ENCODE measurements at places on chromosomes 1 and 21.

DNA sequence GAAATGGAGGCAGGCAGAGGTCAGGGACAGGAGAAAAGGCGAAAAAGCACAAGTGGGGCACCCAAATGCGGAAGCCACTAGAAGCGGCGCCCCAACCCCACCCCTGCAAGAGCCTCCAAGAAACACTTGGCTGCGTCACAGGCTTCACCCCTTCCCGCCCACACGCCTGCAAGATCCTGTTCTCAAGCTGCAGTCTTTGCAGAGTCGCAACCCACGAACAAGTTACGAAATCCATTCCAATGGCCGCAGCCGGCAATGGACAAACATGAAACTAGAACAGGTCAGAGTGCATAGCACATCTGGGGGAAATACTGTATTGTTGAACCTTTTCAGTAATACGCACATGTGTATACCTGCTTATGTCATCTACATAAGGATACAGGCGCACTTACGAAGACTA, 103.6 kb downstream of the PSMG1 start:
- no peak for DNase-seq

DNA sequence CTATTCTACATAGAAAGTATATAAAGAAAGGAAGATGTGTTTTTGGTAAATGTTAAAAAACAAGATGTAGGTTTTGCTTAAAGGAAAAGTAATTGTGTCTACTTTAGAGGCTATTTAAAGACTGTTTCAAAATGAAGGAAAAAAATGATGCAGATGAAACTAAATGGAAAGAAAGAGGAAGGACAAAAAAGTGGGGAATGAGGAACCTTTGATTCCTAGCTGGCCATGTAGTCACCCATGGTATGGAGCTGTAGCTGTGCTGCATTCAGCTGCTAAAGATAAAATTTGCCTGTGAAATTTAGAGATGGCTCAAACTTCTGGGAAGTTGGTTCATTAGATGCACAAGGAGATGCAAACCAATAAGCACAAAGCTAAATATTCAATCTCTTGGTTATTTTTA, 86.8 kb upstream of the SERBP1 start:
- DNase-seq: no peak

DNA sequence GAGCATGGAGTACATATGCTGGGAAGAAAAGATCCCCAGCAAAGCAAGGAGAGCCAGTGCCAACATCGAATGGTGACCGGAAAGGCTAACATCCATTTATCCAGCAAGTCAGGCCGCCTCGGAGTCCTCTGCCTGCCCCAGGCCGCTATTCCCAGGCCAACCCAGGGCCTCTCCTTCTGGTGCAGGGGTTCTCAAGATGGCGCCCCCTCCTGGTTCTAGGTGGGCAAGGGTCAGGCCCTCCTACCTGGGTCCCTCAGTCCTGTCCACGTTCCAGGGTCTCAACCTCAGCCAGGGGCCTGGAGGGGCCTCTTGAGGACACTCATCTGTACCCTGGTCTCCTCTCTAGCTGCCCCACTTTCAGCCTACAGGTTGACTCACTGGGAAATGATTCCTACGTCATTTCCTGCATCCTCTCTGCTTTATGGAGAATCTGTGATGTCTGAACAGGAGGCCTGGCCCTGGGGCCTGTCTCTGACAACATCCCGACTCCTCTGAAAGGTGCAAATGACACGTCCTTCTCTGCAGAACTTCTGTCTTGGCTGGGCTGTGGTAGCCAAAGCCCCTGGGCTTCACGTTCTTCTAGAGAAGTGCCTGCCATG, 145.3 kb downstream of the PSMG1 start:
- no peak for DNase-seq

GRCh38 chr1:95169548-95169947, 52.4 kb downstream of the TLCD4 start:
- no peak for DNase-seq

- DNase-seq: no peak
Measured at GRCh38 chr1:10471411-10472219, 714 bp downstream of the DFFA start.

GRCh38 chr1:212062832-212063438, 27.4 kb downstream of the DTL start:
- DNase-seq: no peak

DNA sequence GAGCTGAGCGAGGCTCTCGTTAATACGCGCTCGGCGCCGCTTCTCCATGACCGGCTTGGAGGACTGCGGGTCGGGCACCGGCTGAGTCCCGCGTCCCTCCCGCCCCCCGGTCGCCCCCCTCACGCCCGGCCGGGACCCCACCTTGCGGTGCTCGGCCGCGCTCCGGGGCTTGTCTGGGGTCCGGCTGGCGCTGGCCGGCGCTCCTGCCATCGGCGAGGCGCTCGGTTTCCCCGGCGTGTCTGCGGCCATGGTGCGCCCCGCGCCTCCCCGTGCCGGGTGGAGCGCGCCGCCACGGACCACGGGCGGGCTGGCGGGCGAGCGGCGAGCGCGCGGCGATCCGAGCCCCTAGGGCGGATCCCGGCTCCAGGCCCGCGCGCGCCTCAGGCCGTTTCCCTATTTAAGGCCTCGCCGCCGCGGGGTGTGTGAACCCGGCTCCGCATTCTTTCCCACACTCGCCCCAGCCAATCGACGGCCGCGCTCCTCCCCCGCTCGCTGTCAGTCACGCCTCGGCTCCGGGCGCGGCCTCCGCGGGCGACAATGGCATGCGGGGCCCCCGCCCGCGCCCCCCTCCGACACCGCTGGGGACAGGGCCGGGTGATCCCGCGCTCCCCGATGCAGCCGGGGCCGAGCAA, at the start of gene HES4:
Gene HES4, minus strand, starts transcription at position 373 of the 632 bp plus-strand sequence. Its CDS starts 124 bp downstream, at position 249.
- DNase-seq: peak; percentile 42

Measured in substantia nigra (tissue), 51 donors.